ENCODE measurements at places on chromosomes 12 and 14.

DNA sequence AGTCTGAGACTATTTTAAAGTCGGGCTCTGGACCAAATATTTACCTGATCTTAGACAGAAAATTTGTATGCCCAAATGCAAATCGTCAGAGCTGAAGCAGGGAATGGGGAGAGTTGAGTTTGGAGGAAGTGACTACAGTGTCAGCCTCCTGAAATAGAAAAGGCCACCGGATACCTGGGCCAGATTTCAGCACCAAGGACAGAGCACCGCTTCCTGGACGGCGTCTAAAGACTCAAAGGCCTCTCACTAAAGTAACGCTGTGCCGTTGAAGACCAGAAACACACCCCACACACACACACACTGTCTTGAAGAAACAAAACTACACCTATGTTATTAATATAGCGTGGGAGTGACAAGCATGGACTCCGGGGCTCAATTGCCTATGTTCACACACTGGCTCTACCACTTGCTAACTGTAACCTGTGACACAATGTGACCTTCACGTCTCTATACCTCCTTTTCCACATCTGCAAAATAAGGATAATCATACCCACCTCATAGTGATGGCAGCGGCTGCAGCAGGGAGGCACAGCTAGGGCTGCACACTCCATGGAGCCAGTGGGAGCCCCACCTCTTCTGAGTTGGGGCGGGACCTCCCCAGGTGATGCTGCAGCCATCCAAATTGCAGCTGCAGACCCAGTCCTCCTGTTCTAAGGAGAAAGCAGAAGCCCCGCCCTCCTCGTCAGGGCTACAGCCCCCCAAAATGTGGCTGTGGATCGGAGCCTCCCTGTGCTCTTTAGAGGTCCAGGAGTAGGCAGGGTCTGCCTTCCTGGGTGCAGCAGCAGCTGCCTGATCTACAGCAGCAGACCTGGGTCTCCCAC lies 35.6 kb downstream of the KRT76 start:
- peak; percentile 27 for DNase-seq

DNA sequence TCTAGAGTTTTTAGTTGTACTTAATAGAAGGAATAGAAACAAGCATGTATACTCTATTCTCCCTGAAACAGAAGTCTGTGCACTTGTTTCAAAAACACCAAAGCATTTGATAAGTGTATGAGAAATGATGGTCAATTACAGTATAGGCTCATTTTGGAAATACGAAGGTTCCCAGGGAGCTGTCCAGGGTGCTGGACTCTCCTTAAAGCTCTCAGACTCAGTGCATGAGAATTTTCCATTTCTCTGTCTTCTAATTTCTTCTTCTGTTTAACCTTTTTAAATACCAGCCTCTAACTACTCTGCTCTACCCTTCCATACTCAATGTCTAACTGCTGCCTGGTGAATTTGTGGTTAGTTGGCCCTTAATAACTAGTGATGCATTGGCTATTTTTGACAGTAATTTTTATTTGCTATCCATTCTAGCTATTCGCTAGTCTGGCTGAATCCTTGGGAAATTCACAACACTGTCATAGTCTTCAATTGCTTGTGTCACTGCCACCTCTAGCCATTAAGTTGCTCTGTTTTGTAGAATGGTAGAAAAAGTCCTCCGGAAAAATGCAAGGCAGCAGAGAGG lies 229.2 kb downstream of the NRXN3 start:
- DNase-seq = no peak

- no peak for DNase-seq
These were observed 75.4 kb upstream of the KCNJ8 start for GRCh38 chr12:21849878-21850277.

DNA sequence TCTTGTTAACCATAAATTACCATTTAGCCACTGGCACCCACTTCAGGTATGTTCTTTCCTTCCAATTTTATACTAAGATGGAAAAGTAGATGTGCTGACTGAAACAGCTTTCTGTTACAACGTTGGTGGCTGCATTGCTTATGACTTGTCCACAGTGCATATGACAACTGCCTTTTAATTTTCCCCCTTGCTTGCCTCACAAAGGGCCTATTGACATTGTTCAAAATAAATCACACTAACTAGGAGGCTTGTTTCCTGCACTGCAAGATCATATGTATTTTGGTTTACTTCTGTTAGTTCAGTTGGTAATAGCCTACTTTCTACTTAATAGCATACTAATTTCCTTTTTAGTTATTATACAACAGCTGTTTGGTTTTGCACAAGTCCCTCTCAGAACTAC lies 55.4 kb downstream of the SCAF11 start:
- no peak for DNase-seq

DNA sequence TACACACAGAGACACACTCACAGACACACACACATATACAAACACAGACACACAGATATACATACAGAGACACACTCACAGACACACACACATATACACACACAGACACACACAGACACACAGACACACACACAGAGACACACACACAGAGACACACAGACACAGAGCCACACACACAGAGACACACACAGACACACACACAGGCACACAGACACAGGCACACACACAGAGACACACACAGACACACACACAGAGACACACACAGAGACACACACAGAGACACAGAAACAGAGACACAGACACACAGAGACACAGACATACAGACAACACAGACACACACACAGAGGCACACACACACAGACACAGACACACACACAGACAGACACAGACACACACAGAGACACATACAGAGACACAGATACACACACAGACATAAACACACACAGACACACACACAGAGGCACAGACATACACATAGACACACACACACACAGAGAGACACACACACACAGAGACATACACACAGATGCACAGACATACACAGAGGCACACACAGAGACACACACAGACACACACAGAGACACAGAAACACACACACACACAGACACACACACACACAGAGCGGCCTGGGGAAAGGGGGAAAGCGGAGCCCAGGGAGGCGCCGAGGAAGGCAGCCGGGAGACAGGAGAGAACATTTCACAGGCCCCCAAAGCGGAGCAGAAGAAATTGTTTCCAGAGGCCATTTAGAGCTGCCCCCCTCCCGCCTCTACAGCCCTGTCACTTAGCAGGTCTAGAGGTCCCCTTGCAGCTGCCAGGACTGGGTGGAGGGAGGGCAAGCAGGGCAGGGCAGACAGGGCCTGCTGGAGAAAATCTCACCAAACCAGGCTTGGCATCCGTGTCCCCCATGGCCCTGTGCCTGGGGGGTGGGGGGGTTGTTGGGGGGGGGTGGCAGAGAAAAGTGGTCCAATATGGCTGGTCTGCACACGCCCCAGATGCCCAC lies 38.9 kb downstream of the SERPINA3 start:
- no peak for DNase-seq

DNA sequence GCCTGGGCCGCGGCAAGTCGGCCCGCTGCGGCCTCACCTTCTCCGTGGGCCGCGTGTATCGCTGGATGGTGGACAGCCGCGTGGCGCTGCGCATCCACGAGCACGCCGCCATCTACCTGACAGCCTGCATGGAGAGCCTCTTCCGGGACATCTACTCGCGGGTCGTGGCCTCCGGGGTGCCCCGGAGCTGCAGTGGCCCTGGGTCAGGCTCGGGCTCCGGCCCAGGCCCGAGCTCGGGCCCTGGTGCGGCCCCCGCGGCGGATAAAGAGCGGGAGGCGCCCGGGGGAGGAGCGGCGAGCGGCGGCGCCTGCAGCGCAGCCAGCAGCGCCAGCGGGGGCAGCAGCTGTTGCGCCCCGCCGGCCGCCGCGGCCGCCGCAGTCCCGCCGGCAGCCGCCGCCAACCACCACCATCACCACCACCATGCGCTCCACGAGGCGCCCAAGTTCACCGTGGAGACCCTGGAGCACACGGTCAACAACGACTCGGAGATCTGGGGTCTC lies 226.2 kb upstream of the CRY1 start:
- peak; percentile 25 for DNase-seq

- no peak for DNase-seq
These were observed 183.7 kb upstream of the NTF3 start for GRCh38 chr12:5248230-5248629.

DNA sequence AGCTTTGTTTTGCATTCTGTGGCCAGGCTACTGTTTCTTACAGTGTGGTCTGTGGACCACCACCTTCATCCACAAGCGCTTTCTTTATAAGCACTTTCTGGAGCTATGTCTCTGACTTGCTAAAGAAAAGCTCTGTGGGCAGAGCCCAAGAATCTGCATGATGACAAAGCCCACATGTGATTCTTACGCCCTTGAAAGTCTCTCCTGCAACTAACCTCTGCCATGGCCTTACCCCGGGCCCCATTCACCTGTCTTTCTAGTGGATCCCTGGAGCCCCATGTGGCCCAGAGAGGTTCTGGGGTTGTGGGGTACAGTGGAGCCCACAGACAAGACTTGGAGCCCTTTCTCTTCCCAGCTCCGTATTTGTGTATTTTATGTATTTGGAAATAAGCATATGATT lies 16.6 kb downstream of the PLEKHH1 start:
- no peak for DNase-seq

DNA sequence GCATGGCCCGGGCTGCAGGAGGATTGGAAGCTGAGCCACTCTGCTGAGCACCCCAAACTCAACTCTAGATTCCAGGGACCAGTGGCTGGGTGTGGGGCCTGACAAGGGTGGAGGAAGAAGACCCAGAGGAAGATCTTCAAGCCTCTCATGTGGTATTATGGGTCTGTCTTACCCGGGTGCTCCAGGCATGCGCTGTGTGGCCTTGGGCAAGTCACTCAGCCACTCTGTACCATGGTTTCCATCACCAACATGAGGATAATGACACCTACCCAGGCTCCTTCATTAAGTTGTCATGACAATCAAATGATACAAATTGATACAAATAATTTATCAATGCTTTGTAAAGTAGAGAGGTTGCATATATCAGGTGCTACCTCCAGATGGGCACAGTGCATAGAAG lies 41.2 kb downstream of the SMUG1 start:
- DNase-seq = no peak

DNA sequence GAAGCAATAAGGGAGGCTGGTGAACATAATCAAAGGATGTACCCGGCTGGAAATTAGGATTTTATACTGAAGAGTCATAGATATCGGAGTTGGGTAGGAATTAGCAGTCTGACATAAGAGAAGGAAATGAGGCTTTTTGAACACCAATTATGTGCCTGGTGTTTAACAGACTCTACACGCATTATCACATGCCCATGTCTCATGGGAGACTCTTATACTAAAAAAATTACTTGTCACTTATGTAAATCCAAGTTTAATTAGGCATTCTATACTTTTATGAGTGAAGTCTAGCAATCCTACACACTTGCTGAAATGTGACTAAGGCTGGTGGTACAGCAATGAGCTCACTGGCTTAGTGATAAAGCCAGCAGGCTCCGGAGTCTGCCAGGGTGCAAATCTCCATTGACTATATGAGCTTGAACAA lies 93.5 kb downstream of the NUAK1 start:
- DNase-seq = no peak
